ENCODE measurements at places on chromosomes 11 and 22.

DNA sequence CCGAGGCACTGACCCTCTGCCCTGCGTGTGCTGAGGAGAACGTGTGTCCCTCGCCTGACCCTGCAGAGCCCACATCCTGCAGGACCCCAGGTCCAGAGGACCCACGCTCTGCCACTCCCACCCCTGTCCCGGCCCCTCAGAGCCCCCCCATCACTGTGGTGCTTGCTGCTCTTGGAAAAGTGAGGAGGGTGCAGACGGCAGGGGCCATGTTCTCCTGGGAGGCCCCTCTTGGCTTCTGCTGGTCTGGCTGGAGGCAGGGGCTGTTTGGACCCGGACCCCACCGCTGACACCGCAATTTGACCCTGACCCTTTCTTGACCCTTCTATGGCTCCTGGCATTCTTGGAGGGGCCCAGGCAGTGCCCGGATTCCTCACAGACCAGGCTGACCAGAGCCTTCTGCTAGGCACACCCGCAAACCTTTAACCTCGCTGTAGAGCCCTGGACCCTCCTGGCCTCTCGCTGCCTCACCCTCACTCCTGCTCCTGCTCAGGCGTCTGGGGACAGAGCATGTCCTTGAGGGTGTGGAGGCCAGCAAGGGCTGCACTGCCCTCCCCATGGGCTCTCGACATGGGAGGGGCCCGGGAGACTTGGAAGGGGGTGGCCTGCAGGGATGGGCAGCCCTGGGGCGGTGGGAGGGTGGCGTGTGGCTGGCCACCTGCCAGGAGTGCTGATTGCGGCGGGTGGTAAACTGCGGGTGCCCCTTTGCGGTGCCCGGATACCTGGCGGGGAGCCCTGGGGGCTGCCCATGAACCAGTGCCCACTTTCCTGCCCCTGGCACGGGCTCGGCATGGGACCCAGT lies 37.0 kb upstream of the MUC5AC start:
- no peak for DNase-seq

DNA sequence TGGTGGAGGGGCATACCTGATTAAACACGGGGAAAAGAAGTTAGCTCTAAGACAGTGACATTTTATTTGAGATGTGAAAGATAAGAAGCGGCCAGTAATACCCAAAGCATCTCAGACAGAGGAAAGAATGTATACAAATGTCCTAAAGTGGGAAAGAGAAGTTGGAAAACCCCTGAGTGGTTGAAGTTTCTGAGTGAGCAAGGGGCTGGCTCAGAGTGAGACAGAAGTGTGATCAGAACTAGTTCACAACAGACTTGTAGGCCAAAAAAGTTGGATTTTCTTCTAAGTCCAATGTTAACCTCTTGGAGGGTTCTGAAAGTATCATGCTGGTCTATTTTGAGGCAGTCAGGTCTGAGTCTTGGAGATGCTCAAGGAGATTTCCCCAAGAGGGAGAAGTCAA lies 608.7 kb downstream of the SOX6 start:
- DNase-seq = no peak

DNA sequence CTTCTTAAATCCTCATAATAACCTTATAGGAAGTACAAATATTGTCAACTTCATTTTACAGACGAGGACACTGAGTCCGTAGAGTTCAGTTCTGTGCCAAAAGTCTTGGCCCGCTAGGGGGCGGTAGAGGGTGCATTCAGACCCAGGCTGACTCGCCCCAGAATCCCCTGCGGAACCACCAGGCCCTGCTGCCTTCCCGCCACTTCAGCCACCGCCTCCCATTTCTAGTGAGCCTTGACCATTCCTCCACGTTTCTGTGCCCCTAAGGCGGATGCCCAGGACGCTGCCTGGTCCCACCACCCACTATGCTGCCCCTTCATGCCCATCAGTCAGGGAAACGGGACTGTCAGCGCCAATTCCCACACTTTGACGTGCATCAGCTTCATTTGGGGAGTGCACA lies 19.1 kb downstream of the SYT13 start:
- DNase-seq = no peak

GRCh38 chr11:6404342-6405051 lies 14.2 kb downstream of the SMPD1 start:
- no peak for DNase-seq

DNA sequence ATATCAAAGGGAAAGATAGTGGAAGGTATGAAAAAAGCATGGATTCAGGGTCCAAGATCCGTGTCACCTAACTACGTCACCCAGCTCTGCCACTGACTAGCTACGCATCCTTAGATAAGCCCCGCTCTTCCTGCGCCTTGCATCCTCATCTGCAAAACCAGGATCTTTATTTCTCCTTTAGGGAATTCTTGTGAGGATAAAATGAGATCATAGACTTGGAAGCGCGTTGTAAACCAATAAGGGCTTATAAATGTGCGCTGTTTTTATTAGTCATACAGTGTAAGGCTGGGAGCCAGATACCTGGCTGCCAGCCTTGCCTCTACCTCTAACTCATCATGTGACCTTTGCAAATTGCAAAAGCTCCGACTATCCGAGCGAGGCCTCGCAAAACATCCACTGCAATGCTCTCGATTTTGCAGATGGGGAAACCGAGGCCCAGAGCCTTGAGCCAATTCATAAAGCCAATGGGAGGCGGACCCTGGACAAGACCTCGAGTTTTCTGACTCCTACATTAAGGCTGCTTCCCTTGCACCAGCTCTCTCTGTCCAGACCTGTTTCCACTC lies 753 bp downstream of the PRPF19 start:
- DNase-seq = no peak

- DNase-seq = no peak
Measured at GRCh38 chr11:64455456-64456261, 96.7 kb downstream of the RPS6KA4 start.

DNA sequence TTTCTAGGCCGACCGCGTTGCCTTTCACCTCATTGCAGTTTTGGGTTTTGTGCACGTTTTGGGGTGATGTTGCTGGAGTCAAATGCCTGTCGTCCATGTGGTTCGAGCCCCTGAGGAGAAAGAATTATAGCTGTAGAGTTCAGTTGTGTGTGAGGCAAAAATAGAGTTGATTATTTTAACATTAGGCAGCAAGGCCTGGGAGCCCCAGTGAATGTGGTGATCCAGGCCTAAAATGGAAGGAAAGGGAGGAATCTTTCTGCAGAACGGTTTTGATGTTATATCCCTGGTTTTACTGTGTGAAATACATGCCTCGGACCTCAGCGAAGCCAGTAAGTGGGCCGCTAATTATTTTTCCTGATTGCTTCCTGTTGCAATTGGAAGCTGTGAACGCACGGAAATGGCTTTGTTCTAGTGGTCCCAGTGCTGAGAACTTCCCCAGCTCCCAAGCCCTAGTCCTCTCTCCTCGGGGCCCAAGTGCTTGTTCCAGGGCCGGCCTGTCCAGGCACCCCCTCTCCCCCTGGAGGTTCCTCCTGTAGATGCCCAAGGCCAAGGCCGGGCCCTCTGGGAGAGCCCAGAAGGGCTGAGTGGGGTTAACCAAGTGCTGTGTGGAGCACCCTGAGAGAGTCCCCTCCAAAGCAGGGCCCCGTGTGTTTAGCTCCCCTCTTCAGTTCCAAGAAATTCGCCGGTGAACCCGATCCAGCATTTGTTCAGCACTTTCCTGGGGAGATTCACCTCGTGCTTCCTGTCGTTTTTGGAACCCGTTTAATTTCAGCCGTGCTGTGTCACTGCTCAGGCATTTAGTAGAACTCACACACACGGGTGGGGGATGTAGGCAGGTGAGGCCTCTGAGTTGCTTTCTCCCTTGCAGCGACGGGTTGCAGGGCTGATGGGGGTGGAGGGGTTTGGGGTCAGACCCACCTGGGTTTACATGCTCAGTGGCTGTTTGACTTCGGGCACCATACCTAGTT lies 2.1 kb downstream of the LRP5 start:
- no peak for DNase-seq

- no peak for DNase-seq
Measured at GRCh38 chr22:33083212-33083611, 25.0 kb upstream of the SYN3 start.

DNA sequence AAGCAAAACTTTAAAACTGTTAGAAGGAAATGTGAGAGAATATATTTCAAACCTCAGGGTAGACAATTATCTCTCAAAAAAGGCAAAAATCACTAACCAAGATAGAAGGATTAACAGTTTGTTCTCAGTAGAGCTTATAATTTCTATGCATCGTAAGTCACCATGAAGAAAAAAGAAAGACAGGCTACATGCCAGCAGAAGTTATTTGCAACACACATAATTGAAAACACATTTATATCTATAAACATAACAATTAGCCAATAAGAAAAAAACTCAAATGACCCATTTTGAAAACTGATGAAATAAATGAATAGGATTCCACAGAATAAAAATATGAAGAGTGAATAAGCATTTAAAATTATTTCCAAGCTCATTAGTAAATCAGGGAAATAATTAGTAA lies 24.4 kb upstream of the SNX19 start:
- DNase-seq = no peak

GRCh38 chr22:30326255-30326705 lies 461 bp downstream of the TBC1D10A start:
- peak; percentile 37 for DNase-seq

- DNase-seq = no peak
Measured at GRCh38 chr22:17481424-17481823, 81.9 kb upstream of the SLC25A18 start.

- DNase-seq = no peak
Measured at GRCh38 chr11:65826984-65827735, 6.6 kb upstream of the SNX32 start.

DNA sequence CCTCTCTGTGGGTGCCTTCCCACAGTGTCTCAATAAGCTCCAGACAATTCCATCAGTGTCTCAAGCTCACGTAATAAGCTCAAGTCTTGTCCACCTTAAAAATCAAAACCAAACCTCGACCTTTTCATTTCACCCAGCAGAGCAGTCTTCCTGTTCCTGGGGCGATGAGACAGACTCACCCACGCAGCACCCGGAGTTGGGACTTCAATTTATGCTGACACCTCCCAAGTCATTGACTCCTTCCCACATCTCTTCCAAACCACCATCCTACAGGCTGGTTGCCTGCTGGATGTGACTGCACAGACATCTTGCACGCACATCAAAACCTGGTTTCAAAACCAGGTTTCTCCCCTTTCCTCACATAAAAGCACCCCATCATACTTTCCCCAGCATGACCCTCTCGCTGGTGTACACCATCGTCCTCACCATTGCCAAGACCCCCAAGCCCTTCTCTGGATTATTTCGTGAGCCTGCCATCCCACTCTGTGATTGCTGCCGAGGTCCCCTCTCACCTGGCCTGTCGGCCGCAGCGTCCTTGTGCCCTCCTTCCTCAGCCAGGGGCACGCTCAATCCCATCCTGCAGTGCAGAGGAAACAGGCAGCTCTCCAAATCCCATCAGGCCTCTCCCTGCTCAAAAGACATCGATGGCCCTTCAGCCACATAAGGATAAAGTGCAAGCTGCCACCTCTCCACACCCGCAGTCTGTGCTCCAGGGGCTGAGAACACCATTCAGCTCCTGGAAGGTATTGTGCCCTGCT lies 45.1 kb upstream of the FBXO3 start:
- no peak for DNase-seq

DNA sequence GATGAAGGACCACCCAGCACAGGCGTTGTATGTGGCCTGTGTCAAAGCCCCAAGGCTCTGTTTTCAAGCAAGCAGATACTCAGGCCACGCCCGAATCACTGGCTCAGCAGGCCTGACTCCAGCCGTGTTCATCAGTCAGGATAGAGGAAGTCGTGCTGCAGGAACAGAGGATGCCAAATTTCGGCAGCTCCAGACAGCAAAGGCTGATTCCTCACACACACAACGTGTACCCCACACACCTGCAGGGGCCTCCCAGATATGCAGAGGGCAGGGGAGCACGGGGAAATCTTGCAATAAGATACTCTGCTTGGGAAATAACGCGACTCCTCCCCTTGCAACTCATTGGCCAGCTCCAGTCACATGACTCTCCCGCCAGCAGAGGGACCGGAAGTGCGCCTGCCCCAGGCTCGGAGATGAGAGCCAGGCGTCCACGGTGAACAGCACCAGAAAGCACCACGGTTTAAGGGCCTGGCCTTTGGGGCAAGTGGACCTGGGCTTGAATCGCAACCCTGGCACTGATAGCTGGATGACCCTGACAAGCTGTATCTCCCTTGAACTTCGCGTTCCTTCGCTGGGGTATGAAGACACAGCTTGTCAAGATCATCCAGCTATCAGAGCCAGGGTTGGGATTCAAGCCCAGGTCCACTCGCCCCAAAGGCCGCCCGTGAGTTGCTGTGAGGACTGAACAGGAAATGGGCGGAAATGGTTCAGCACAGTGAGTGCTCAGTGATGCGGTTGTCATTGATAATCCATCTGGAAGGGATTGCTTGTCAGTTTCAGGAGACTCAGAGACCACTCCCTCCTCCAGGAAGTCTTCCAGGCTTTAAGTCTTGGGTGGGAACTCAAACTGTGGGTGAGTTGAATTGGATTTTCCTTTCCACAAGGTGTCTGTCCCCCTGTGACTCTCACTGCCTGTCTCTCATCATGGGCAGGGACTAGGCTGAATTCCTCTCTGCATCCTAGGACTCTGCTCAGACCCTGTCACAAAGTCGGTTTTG lies 88.5 kb downstream of the MYEOV start:
- peak; percentile 22 for DNase-seq

- DNase-seq = no peak
Measured at GRCh38 chr22:23621082-23621780, 10.9 kb downstream of the DRICH1 start.

GRCh38 chr11:130892861-130893260 lies 23.4 kb downstream of the SNX19 start:
- DNase-seq = no peak

DNA sequence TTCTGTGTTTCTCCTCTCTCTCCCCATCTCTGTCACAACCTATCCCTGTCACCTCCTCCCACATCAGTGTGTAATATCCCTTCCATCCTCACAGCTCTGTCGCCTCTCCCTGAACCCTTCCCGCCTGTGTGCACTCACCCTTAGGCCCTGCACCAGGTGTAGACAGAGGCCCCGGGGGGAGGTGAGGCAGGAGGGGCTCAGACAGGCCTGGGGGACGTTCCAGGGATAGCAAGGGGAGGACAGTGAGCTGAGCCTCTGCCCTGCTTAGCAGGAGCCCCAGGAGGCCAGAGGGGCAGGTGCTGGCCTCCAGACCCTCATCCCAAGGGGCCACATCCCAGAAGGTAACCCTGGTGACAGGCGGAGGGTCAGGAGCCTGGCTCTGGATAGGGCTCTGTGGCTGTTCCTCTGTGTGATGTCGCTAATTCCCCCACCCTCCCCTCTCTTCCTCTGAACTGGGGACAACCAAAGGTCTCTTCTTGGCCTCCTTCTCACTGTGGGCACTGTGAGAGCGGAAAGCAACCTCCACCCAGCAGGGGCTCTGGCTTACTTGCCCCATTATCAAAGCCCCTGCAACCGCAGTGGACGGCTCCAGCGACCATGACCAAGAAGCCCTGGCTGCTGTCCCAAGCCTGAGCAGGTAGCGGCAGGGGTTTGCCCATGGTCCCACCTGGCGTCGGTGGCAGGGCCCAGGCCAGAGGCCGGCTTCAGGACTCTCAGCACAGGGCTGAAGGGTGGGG lies 35.7 kb downstream of the KCNJ4 start:
- DNase-seq = no peak
